ENCODE measurements at places on chromosomes 2 and 18.

DNA sequence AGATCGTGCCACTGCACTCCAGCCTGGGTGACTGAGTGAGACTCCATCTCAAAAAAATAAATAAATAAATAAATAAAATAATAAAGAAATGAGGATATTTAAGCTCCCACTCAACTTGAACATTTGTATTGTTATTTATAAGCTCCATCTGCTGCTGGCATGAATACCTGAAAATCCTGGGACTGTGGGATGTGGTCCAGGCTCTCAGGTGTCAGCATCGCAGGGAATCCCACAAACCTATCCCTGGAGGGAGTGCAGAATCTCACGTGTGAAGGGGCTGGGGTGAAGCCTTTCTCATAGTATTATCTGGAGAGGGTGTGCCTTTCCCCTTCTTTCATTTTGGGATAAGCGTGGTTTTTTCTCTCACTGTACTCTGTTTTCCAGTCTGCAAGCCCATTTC lies 47.4 kb upstream of the POLE4 start:
- no peak for DNase-seq

DNA sequence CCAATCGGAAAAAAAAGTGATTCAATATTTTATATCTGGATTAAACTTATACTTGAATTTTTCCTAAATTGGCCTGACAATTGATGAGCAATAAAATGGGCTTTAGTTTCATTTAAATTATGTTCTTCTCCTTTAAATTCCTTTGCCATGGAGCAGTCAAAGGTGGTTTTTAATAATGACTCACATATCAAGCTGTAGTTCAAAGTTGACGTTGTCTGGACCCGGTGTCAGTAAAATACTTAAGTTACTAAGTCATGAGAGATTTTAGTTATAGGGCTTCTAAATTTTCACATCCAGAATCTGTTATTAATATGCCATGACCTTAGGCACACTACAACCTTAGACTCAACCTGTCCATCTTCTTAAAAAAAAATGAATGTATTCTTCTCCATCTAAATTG lies 62.5 kb downstream of the CDH2 start:
- peak; percentile 87 for DNase-seq

DNA sequence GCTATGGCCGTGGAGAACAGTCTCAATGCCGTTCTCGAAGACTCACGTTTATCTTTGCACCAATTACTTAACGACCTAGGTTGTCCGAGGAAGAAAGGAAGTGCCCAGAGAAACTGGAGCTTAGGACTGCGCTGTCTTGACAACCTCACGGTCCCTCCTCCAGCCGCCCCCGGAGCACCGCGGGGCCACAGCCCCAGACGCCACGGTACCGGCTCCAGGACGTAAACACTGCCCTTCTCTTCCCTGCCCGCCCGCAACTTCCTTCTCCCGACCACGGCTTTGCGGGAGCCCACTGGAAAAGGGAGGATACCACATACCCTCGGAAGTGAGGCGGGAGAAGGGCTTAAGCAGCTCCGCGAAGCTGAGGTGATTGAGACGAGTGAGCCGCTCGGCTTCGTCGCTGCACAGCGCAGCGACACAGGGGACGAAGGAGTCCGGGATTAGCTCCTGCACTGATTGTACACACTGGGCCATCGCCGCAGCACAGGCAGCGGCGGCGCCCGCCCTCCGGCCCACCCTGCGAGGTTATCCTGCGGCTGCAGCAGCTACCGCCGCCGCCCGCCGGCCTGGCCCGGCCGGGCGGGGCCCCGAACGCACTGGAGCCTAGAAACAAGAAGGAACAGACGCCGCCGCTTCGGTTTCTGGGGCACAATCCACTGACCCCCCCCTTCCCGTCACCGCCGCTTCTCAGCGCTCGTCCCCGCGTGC lies 483 bp downstream of the TRAPPC8 start:
- DNase-seq: peak; percentile 63

- DNase-seq: no peak
Observed at GRCh38 chr2:238128534-238129001, 9.9 kb upstream of the KLHL30 start.

GRCh38 chr2:164625378-164625971 lies 4.2 kb upstream of the GRB14 start:
- DNase-seq: peak; percentile 26

DNA sequence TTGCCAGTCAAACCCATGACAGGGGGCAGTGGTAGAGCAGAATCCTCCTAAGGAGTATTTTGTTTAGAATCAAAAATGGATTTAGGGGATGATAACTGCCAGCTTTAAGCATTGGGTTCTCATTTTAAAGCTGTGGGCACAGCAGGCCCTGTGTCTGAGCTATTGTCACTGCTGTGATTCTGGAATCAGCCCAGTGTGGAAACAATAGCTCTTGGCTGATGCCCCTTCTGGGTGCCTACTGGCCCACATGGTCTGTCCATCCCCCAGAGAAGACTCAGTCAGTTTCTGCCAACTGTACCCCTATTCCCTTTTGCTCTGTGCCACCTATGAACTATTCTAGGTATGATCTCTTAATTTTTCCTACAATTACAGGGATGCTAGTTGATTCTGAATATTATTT lies 91.7 kb upstream of the LRRTM1 start:
- no peak for DNase-seq

DNA sequence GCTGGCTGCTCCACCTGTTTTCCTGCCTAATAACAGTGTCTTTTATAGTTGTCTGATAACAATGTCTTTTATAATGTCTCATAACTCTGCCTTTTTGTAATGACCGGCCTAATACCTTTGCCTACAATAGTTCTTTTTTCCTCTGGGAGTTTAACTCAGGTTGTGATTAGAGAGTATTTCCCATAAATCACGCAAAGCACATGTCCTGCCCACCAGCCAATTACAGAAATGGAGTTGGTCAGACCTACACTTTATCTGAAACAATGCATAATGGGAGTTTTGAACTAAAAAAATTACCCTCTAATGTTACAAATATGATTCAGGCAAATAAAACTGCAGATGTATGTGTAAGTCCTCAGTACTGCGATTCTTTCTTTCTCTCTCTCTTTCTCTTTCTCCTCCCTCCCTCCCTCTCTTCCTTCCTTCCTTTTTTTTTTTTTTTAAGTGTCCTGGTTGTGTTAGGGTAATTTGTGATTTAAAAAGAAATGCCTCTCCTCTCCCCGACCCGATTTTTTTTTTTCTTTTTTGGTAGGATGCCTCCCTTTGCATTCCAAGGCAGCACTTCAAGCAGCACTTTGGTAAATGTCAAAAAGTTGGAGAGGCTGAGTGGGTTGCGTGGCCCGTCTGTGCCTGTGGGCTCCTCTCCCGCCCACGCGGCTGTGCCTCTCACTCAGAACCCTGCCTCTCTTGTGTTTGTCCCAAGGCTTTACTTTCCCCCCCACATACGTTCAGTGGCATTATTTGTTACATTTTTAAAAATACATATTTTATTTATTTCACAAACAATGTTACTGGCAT lies 147.3 kb downstream of the AGAP1 start:
- no peak for DNase-seq

GRCh38 chr18:68147728-68148127 lies 567.2 kb downstream of the TMX3 start:
- DNase-seq: peak; percentile 5

DNA sequence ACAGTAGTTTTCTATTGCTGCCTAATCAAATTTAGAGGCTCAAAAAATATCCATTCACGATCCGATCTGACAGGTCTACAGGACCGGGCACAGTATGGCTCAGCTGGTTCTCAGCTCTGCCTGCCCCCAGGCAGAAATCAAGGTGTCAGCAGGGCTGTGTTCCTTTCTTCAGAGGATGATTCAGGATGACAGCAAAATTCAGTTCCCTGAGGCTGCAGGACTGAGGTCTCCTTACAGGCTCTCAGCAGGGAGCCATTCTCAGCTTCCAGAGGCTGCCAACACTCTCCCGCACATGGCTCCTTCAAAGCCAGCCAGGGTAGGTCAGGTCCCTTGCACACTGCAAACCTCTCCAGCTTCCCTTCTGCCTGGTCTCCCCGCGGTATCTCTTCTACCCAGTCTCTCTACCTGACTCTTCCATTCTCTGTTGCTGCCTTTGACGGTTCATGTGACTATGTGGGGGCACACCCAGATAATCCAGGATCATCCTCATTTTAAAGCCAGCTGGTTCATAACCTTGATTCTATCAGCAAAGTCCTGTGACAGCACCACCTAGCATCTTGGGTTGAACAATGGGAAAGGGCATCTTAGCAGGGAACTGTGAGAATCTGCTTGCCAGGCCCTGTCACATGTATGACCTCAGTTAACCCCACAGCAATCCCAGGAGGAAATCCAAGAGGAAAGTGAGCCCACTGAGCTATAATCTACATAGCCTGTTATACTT lies 50.4 kb downstream of the UXS1 start:
- peak; percentile 47 for DNase-seq
